GDM1 (cell line): ENCODE measurements at places on chromosomes 6 and 20.

- no peak for DNase-seq
These were observed 8.5 kb downstream of the NRN1 start for GRCh38 chr6:5998236-5998635.

GRCh38 chr6:74467533-74468215, 738.2 kb downstream of the COL12A1 start:
- DNase-seq, result no peak

DNA sequence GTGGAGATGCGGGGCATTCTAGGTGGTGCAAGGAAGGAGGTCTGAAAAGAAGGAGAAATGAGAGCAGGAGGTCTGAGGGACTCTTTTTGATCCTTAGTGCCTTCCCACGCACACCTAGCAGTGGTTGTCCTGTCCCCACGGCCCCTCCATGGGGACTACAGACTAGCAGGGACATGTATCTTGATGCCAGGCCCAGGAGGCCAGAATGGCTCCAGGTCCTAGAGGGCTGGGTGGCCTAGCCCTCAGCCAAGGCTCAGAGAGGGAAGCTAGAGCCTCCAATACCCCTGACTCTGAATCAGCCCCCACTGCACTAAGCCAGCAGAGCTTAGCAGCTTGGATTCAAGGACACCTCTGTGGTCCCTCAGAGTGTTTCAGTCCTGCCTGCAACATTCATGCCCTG, 16.7 kb upstream of the BLCAP start:
- DNase-seq, result no peak

- DNase-seq, result no peak
These were observed 164.2 kb downstream of the ADAT2 start for GRCh38 chr6:143286251-143286795.

- DNase-seq, result no peak
These were observed 27.7 kb downstream of the EIF2S2 start for GRCh38 chr20:34084227-34084923.

DNA sequence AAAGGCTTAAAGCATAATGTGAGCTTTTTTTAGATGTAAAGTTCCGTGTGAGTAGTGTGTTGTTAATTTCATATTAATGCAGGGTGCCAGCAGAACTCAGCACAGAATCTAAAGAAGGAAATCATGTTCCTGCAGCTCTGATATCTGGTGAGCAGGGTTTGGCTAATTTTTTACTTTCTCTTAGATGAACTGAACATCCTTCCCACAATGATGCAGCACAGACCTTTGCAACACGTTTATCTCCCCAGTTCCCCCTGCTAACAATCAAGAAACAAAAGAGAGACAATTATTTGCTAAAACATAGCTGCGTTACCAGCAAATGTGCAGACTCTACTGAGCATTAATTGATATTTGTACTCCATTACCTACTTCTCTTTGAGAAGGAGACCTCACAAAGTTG, 39.1 kb upstream of the ATXN1 start:
- DNase-seq, result no peak

GRCh38 chr6:89987830-89988229, 93.6 kb downstream of the GJA10 start:
- no peak for DNase-seq

DNA sequence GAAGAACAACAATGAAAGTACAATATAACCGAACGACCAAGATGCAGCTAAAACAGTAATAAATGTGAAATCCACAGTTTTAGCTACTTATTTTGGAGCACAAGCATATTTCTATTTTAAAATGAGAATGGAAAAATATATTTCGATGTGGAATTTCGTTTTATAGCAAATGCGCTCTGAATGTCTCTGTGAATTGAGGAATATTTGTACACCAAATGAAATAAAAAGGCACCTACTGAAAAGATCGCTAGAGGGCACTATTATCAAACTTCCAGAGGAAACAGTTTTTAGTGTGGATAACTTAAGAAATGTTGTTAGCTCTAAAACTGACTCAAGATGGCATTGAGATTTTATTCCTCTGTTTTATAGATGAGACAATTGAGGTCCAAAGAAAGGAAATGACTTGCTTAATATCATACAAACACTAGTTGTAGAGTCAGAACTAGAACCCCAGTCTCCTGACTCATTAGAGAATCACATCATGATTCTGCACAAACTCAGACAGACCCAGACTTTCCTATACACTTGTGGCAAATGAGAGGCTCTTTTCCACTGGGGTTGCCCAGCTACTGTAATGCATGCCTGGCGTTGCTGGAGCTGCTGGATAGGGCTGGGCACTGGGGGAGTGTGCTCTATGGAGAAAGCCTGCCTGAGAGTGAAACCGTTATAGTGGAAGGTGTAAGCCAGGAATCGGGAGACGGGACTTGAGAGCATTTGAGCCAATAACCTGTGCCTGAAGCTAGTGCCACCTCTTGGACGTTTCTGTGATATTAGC, 51.9 kb downstream of the GCLC start:
- no peak for DNase-seq

GRCh38 chr20:1060985-1061384, 57.4 kb upstream of the PSMF1 start:
- no peak for DNase-seq

- no peak for DNase-seq
These were observed 205.1 kb upstream of the SMLR1 start for GRCh38 chr6:130622142-130622541.

DNA sequence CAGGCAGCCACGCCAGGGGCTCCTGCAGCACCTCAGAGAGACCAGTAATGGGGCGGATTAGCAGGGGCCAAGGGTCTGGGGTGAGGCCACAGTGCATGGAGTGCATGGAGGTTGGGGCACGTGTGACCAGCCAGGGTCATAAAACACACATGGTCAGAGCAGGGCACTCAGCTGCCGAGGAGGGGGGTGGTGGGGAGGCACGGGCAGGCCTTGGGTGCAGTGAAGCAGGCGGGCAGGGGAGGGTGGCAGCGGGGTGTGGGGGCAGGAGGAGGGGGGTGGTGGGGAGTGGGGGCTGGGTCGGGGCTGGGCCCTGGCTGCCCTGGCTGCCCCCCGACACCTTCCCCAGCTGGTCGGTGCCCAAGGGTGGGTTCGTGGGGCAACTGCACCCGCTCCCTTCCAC, 23.7 kb upstream of the NTSR1 start:
- no peak for DNase-seq

GRCh38 chr20:62846166-62846890, 15.3 kb downstream of the TCFL5 start:
- no peak for DNase-seq

DNA sequence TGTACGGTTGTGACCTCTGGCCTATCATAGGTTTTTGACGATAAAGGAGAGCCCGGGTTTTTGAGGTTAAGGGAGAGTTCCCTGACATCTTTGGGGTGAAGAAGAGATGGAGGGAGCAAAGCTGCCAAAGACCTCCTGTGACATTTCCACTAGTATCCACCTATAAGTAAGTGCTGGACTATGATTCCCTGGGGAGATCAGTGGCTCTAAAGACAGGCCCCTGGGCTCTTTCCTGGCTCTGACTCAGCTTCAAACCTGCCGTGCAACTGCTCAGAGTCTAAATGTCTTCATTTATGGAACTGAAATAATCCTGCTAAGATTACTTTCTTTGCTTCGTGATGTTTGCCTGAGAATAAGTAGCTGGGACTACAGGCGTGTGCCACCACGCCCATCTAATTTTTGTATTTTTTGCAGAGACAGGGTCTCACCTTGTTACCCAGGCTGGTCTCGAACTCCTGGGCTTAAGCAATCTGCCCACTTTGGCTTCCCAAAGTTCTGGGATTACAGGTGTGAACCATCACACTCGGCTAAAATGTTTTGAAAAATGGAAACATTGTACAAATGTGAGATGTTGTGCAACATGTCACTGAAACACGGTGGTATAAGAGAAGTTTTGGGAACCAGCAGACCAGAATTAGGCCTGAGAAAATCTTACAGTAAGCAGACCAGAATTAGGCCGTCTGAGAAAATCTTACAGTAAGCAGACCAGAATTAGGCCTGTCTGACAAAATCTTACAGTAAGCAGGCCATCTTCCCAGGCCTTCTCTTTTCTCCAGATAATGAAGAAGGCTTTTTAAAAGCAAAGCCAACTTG, 1.1 kb upstream of the PAQR8 start:
- DNase-seq, result no peak

DNA sequence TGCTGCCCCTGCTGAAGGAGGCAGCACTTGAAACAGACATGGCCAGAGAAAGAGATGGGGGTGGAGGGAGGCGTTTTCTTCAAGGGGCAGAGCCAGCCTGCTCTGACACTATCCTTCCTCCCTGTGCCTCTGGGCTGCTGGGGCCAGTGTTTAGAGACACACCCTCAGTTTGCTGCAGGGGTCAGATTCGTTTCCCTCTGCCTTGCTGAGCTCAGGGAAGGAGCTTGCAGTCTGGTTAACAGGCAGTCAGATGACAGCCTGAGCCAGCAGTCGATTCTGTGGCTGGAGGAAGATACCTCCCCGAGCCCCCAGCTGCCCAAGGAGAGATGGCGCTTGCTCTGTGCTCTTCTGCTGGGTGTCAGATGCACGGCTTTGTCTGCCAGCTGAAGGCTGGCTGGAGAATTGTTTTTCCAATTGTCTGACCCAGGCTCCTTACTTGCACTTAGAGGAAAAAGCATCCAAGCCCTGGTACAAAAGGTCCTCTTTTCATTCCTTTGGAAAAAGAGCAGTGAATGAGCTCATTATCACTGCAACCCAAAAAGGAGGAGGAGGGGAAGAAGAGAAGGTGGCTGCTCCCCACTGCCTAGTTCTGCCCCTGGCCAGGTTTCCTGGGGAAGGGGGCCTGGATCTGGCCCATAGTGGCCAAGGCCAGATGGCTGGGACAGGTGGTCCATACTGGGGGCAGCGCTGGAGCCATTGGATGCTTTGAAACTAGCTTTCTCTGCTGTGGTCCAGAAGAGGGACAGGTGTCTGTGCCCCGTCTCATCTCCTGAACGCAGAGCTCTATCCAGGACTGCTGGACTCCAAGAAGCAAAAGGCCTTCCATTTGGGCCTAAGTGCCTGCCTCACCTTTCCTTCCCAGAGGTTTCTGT, 88.2 kb downstream of the TCP11 start:
- DNase-seq, result no peak

- DNase-seq, result peak; percentile 46
These were observed 76.2 kb upstream of the IPCEF1 start for GRCh38 chr6:154432533-154433476.

- DNase-seq, result peak; percentile 6
These were observed 114.5 kb downstream of the SLC16A10 start for GRCh38 chr6:111201764-111202163.

GRCh38 chr6:106145741-106146227, 59.6 kb downstream of the PRDM1 start:
- DNase-seq, result no peak

DNA sequence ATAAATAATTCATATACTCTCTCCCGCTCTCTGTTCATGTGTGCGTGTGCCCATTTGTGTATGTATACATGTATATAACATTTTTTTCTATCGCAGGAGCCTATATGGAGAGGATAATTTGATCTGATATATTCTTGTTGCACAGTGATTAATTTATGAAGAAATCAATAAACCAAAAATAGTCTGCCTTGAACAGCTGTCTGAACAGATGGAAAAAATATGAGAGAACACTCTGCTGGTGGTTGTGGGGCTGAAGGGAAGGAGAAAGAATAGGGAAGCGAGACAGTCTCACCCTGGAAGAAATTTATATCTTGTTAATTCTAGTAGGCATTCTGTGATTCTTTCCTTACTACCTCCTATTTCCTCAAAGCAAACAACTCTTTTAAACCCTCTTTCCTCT, 96.6 kb upstream of the B3GAT2 start:
- DNase-seq, result no peak

- no peak for DNase-seq
These were observed 2.3 kb downstream of the CD2AP start for GRCh38 chr6:47479874-47480273.

GRCh38 chr6:131175564-131175963, 40.3 kb downstream of the AKAP7 start:
- no peak for DNase-seq

DNA sequence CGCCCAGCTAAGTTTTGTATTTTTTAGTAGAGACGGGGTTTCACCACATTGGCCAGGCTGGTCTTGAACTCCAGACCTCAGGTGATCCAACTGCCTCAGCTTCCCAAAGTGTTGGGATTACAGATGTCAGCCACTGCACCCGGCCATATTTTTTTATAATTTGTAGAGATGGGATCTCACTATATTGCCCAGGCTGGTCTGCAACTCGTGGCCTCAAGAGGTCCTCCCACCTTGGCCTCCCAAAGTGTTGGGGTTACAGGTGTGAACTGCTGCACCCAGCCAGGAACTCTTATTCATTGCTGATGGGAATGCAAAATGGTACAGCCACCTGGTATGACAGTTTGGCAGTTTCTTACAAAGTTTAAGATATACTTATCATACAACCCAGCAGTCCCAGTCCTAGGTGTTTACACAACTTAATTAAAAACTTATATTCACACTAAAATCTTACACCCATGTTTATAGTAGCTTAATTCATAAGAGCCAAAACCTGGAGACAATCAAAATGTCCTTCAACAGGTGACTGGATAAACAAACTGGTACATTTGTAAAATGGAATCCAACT, 11.7 kb upstream of the STAU1 start:
- DNase-seq, result no peak

DNA sequence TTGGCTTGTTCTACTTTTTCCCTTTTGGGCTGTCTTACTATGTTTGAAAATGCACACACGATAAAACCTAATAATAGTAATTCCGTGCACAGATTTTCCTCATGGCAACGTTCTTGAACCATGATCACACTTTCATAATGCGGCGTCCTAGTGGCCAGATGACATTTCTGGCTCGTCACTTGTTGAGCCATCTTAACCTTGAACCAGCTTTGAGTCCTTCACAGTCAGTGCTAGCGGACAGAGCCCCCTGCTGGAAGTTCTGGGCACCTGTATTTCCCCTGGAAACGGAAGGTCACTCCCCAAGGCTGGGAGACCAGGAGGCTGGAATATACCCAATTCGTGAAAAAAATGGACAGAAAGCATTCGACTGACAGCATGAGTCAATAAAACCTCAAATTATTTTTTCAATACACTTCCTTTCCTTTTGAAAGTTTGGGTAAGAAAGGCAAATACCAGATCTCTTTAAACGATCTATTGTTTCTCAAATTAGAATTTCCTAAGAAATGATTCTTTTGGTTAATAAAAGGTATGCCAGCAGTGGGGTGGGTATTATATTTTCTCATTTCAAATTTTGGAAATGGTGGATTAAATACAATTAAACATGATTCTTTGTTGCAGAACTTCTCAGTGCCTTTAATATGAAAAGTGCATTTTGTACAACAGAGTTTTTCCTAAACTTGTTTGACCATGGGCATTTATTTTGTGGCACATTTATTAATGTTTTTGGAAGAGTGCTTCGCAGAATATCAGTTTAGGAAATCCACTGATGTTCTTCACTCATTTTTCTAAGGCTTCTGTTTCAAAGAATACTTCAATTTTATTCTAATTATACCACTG, 542.3 kb downstream of the QKI start:
- DNase-seq, result peak; percentile 53

DNA sequence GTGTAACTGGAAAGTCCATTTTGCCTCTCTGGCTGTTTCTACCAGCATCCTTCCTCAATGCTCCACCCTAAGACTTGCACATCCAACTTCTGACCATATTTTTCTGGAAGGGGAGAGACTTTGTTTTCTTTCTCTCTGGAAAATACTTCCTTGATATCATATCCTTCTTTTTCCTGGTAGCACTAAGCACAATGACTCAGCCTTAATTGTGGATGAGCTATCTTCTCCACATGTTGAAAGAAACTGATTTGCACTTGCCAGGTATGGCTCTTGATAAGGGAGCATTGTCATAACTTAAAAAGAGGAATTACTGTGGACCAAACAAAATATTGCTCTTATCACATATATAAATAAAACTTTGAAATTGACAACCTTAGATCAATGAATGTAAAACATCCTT, 30.1 kb upstream of the IBTK start:
- DNase-seq, result no peak

GRCh38 chr6:124924333-124924759, 37.9 kb upstream of the RNF217 start:
- no peak for DNase-seq
